ENCODE measurements at places on chromosomes 11 and 22.

- no peak for DNase-seq
Measured at GRCh38 chr22:44582016-44582415, 84.0 kb upstream of the RTL6 start.

DNA sequence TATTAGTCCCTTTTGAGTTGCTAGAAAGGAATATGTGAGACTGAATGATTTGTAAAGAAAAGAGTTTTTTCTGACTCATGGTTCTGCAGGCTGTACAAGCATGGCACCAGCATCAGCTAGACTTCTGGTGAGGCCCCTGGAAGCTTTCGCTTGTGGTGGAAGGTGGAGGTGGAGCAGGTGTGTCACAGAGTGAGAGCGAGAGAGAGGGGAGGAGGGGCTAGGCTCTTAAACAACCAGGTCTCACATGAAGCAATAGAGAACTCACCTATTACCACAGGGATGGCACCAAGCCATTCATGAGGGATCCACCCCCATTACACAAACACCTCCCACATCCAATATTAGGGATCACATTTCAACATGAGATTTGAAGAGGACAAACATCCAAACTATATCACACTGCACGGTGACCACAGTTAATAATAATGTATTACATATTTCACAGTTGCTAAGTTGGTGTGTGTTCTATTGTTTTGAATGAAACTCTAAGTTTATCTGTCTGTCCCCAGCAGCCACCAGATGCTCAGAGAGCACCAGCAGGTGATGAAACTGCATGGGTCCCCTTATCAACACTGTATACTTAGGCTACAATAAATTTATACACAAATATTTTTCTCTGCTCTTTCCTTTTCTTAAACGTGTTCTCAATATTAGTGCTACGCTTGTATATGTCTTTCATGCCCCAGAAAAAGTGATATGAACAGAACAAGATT is 14.1 kb downstream of the ZFP91 start:
- DNase-seq, result no peak

DNA sequence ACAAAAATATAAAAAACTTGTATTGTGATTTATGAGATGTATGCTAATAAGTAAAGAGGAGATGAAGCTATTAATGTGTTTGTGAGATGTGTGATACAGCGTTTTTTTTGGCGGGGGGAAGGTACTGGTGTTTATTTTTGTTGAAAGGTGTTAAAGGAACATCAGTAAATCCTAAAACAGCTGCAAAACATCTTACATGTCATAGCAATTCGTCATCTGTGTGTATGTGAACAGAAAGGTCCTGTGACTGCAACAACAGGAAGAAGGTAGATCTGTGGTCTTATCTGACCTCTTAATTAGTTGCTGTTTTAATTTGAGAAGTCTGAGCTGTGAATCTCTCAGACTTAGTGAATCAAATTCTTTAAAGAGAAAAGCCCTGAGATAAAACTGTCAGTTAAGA is 1041.1 kb downstream of the JRKL start:
- DNase-seq, result no peak

DNA sequence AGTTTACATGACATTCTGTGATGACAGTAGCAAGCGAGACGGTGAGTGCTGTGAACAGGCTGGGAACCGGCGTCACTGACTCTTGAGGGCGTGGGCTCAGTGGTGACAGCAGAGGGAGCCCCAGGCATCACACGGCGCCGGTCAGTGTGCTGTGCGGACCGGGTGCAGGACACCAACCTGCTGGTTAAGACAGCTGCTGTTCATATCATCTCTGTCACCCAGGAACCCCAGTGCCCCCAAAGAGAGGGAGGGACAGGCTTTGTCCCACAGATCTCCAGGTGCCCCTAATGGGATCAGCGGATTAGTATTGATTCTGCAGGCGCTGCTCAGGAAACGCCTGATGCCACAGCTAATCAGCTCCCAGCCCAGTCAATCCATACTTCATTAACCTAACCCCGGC is 18.4 kb downstream of the B3GAT1 start:
- no peak for DNase-seq

DNA sequence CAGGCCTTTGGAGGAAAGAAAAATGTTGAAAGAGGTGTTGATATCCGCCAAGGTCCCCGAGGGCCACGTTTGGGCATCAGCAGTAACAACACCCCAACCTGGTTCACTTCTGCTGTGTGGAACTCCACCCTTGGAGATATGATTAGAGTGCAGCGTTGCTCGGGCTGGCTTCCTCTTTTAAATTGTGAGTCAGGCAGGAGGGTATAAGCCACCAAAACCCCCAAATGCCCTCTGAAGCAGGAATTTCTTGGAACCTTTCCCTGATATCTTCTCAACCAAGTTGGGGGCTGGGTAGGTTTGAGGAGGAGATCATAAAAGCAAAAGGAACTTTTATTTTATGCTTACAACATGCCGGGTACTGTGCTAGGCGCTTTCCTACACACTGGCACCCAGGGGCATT is 6.4 kb upstream of the C11orf96 start:
- no peak for DNase-seq

DNA sequence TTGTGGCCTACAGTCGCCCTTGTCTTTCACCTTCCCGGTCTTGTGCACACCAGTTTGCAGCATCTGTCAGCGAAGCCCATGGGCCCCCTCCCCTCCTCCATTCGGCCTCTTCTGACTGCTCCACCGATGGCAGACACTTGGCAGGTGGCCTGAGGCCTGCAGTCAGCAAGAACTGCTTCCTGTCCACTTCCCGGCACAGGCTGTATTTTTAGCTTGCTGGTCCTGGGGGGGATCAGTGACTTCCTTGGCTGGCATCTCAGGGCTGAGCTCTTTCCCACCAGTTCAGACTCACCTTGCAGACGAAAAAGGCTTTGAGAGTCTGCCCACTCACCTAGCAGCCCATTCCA is 106.4 kb downstream of the SYN3 start:
- DNase-seq, result no peak

DNA sequence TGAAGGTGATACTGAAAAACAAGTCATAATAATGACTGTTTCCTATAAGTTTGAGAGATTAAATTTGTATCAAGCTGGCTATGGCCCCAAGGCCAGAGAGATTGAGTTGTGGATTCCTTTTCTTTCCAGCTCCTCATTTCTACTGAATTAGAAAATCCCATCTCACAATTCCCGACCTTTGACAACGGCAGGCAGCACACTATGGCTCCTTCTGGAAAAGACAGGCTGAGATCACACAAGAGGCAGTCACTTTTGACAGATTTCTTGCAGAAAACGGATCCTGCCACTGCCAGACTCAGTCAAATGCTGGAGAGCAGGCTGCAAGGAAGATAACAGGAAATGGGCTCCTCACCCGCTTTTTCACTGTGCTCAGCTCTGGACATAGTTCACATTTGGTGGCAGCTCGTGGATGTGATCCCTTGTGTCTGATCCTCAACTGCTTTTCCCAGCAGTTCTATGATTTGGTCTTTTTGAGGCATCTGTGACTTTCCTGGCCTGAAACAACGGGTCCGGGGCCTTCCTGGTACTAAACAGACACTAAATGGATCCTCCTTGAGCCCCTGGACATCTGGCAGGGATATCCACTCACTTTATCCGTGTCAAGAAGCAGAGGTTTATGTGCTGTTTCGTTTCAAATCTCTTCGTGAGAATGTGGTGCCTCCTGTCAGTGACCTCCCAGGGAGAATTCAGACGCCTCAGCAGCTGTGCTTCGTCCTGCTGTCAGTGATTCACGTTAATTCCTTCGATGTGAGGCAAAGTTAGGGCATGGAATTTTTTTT is 26.1 kb upstream of the RTL6 start:
- no peak for DNase-seq

DNA sequence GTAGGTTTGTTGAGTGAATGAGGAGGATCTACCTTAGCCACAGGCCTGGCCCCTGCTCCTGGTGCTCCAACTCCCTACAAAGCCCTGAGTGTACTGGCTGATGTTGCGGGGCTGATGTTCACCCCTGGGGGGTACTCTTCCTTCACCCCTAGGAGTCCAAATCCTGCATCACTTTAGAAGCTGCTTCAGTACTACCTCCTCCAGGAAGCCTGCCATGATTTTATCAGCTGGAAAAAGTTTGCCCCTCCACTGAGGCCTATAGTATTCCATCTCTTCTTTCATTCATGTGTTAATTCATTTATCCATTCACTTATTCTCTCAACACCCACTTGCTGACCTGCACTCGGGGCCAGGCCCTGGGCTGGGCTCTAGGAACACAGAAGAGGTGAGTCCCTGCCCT is 7.8 kb downstream of the SHISAL1 start:
- no peak for DNase-seq

GRCh38 chr22:24315367-24315966 is 44.8 kb downstream of the SPECC1L start:
- DNase-seq, result no peak

DNA sequence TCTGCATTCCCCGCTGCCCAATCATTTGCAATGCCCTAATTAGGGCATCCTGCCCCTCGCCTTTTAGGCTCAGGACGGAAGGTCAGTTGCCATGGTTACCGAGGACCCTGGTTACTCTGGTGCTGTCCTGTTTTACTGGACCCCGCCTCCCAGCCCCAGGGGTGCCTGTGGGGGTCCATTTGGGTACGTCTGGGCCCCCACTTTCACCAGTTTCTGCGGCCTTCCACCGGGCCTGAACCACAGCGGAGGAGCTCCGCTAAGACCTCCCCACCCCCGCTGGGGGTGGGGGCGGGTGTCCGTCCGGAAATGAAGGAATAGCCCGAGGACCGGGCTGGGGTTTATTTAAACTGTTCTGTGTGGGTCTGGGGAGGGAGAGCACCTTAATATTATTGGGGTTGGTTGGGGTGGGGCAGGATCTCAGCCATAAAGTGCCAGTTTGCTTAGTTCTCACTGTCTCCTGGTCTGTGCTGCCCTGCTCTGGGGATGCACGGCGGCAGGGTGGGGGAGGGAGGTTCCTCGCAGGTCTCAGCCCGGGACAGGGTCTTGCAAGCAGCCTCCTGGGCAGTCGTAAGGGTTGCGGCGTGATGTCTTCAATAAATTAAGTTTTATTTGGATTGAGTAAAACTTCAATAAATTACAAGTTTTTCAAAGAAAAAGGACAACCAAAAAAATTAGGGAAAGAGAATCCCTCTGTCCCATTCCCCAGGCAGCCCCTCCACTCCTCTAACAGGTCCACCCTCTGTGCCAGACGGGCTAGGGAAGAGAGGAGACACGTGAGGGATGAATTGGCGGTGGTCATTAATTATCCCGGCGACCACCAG is 5.3 kb downstream of the PHOX2A start:
- no peak for DNase-seq

DNA sequence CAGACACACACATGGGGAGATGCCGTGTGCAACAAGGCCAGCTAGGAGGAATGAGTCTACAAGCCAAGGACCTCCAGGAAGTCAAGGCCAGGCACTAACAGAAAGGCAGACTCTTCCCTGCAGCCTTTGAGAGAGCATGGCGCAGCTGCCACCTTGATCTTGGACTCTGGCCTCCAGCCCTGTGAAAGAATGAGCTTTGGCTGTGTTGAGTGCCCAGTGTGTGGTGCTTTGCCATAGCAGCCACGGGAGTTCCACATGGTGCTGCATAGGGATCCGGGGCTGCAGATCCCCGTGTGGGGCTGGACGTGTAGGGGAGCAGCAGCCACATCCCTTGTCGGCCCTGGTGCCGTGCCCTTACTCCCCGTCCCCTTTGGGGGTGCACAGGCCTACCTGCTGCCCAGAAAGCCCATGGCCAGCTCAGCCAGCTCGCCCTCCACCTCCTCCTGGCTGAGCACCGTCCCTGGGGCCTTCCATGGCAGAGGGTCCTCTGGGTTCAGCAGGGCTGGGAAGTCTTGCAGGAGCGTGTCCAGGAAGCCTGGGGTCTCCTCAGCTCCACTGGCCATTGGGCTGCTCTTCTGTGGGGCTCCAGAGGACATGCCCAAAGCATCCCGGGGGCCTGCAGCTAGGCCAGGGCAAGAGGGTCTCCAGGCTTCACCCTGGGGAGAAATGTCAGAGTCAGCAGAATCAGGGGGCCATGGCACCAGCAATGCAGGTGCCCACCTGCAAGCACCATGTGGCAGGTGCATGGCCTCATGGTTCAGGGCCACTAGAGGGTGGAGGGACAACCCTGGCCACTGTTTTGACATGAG is 7.0 kb downstream of the PPM1F start:
- DNase-seq, result no peak

DNA sequence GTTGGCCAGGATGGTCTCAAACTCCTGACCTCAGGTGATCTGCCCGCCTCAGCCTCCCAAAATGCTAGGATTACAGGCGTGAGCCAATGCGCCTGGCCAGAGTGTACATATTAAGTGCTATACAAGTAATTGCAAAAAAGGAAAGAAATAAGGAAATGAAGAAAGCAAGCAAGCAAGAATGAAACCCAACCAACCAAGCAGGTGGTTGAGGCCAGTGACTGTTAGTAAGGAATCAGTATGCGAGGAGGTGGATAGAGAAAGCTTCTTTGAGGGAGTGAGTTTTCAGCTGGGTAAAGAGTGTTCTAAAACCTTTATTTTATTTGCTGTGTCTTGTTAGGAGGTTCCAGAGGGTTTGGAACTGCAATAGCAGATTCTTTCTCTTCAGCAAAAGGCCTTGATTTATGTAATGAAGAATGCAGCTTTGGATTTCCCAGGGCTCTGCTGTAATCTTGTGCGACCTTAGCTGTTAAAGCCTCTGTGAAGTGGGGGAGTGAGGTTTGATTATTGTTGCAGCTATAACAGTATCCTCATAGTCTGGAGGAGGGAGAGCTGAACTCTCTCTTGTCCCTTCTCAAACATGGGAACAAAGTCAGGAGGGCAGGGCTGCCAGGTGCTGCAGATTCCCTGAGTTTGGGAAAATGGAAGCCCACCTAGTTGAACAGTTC is 5.7 kb downstream of the AMPD3 start:
- no peak for DNase-seq

DNA sequence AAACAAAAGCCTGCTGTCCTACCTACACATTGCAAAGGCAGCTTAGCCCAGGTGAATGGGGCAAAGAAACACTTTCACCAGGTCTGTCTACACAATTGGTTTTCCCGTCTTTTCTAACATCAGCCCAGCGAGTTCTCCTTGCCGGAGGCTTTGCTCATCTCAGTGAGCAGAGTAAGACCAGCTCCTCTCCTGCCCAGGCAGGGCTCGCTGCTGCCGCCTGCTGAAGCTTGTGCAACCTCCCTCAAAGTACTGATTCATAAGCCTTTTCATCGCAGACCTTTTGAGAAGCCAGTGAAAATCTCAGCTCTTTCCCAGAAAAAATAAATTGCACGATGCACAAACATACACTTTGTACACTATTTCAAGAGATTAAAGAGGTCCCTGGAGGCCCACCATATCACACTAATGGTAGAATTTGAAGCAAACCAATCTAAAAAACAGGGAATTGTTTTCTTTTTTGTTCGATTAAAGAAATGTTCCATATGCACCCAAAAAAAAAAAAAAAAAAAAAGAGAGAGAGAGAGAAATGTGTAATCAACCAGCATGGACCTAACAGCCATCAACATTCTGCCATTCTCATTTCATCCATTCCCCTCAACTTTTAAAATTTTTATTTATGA is 328.1 kb upstream of the MPPED2 start:
- DNase-seq, result no peak

All from stimulated activated CD8-positive, alpha-beta memory T cell treated with anti-CD3 and anti-CD28 coated beads, Interleukin-7, amount 100 ng/mL, for 1 hour (primary cell).